ENCODE measurements at places on chromosomes 7 and 10.

GRCh38 chr10:125343983-125344382 lies 183.6 kb upstream of the CTBP2 start:
- DNase-seq: no peak

DNA sequence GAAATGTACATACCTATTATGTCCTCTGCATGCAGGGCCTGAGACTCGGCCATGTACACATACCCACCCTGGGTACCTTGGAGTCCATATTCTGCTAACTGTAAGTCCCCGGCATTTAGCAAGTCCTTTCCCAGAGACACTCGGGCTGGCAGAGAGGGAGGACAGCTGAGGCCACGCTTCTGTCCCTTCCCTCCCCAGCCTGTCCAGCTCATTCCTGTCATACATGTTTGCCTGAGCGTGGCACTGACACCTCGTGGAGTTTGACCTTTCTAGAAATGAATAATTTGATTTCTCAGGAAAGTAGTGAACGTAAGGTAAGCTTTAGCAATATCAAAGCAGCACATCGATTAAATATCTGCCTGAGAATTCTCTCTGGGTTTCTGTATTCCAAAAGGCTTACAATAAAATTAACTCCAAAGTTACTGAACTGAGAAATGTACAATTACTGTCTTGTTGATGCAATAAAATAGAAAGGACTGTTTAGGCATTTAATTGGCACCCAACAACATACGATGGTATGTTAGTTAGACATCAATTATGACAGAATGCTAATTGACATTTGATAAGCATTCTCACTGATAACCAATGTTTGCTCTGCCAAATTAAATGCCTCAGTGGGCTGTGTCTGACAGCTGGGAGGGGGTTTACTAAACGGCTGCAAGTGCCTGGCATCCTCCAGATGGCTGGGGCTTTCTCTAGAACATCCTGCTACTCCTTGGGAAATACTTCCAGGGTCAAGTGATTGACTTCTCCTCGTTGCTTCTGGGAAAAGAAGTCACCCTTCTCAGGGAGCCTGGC lies 221.2 kb downstream of the CCSER2 start:
- DNase-seq: no peak

GRCh38 chr10:113135025-113135424 lies 185.0 kb downstream of the TCF7L2 start:
- no peak for DNase-seq

GRCh38 chr7:41027428-41028115 lies 675.3 kb downstream of the INHBA start:
- no peak for DNase-seq

DNA sequence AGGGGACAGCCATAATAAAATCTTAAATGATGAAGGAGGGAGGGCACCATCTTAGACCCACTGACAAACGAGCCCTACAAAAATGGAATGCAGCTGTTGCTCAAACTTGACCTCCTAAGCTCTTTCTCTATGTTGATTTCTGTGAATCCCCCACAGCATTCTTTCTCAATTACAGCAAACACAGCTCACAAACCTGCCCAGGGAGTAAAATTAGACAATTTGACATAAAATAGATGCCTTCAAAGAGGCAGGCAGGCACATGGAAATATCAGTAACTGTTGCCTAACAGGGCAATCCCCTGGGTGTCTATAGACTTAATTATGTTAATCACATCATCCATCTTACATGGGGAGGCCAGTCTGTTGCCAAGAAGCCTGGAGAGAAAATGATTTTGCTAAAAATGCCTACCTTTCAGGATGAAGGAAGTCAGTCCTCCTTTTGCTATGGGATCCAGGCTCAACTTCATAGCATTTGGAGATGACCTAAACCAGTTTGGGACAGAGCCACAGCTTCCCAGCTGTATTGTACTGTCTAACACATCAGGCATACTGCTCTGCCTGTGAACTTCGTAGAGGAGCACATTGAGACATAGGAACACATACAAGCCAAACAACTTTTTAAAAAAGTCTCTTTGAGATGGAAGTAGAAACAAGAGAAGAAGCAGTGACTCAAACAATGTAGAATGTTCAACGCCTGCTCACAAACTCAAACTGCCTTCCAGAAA lies 1177.4 kb downstream of the SORCS1 start:
- DNase-seq: no peak

GRCh38 chr10:7984896-7985295 lies 69.6 kb upstream of the GATA3 start:
- DNase-seq: no peak

- DNase-seq: no peak
These were observed 35.8 kb upstream of the DIP2C start for GRCh38 chr10:725302-725701.

DNA sequence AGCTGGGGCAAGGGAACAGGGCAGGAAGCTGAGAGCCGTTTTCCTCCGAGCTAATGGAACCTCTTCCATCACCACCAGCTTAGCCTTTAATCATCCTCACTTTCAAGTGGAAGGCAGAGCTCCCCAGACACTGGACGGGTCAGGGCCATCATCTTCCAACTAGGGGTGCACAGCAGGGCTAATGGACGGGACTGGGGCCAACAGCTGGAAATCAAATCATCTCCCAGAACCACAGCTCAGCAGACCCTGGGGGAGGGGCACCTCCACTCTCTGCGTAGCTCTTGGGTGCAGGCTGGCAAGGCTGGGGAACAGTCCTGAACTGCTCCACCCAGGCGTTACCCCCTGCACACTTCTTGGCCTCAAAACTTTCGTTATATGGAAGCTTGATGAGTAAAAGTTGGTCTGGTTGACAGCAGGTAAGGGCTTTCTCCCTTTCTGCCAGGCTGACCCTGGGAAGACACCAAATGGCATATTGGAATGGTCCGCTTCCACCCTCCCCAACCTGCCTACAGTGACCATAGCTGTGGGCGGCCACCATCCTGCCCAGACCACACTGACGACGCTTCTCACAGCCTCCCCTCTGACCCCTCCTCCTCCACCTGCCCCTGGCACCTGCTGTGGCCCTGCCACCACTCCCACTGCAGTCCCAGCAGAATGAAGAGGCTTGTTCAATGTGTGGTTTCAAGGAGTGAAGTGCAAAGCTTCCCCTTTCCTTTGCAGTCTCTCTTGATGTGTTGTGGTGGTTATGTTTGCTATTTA lies 51.7 kb upstream of the RET start:
- DNase-seq: no peak

- DNase-seq: no peak
These were observed 3.1 kb downstream of the VSIR start for GRCh38 chr10:71770255-71770654.
